ENCODE measurements at places on chromosomes 11 and 22.

DNA sequence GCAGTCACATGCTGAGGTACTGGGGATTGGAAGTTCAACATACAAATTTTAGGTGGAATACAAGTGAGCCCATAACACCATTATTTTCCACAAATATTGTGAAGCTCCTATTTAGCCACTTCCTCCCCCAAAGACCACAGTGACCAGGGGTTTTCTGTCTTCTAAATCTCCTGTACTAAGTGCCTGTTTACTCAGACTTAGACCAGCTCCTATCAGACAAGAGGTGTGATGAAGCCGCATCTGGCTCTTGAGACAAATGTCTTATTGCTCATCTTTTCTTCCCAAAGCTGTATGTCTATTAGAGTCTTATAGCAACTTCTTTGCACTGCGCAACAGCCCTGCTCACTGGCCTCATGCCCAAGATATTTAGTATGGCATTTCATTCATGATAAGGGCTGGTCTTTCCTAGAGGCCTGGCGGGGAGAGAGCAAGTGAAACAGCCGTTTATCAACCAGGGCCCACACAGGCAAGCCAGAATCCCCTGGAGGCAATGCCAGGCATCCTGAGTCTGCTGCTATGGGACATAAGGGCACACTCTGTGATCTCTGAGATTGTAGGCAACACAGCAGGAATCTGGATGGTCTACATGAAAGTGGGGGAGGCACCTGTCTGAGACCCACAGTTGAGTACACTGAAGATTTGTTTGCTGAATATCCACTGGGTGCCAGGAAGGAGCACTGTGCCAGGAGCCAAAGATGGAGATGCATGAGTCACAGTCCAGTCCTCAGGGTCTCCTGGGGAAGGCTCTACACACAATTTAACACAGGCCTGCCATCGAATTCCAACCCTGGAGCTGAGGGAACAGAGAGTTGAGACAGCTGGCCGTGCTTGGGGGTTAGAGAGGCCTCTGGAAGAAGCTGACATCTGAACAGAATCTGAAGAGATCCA lies 78.5 kb upstream of the NCAM1 start:
- no peak for DNase-seq

- DNase-seq, result no peak
Measured at GRCh38 chr11:75840522-75840921, 25.5 kb downstream of the UVRAG start.

DNA sequence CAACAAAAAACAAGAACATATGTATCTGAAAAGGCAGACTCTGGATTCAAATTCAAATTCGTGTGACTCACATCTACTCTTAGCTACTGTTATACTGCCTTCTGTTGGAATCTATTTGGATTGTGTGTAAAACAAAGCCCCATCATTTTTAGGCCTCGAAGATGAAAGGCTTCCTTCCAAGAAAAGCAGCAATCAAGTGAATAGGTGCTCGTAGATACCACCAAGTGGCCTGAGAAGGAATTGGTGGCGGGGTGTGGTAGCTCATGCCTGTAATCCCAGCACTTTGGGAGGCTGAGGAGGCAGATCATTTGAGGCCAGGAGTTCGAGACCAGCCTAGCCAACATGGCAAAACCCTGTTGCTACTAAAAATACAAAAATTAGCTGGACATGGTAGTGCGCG lies 4.2 kb downstream of the GRAMD1B start:
- no peak for DNase-seq

DNA sequence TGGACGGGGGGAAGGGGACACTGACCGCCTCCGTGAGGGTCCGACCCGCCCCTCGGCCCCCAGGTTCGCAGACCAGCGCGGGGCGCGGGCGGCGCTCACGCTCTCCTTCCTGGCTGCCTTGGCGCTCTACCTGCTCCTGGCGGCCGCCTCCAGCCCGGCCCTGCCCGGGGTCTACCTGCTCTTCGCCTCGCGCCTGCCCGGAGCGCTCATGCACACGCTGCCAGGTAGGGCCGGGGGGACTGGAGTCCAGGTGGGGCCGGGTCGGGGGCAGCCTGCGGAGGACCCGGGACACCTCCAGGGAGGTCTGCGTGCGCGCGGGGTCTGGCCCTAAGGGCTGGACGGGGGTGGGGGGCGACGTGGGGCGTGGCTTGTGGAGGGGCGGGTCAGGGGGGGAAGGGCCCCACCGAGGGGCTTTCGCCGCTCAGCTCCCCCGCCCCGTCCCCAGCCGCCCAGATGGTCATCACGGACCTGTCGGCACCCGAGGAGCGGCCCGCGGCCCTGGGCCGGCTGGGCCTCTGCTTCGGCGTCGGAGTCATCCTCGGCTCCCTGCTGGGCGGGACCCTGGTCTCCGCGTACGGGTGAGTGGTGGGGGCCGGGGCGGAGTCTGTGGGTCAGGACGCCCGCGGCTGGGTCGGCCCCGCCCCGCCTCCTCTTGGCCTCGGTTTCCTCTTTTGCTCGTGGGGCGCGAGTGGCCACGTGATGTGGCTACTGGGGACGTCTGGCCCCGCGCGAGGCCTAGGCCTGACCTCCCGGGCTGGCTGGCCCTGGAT lies 19.9 kb downstream of the PHLDA2 start:
- DNase-seq, result no peak

DNA sequence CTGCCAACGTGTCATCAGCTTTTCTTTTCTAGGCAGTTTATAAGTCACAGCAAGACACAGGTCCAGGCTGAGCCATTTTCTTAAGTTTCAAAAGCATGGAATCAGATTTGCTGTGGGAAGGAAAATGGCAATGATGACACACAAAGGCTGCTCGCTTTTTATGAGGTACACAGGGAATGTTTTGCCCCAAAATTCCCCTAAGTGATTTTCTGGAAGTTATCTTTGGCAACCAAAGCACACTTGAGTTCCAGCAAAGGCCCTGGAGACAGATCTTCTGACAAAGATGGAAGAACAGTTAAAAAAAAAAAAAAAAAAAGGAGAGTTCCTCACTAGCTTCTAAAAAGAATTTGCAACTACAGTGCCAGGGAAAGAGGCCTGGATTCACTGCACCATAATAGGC lies 260.8 kb downstream of the LARGE1 start:
- no peak for DNase-seq
